ENCODE measurements at places on chromosomes 4 and X.

GRCh38 chrX:34063616-34064015 is 68.5 kb downstream of the FAM47A start:
- DNase-seq: no peak

GRCh38 chr4:87236861-87237260 is 16.4 kb upstream of the KLHL8 start:
- no peak for DNase-seq

GRCh38 chrX:102934624-102935023 is 2.4 kb upstream of the RAB40AL start:
- DNase-seq: peak; percentile 26

DNA sequence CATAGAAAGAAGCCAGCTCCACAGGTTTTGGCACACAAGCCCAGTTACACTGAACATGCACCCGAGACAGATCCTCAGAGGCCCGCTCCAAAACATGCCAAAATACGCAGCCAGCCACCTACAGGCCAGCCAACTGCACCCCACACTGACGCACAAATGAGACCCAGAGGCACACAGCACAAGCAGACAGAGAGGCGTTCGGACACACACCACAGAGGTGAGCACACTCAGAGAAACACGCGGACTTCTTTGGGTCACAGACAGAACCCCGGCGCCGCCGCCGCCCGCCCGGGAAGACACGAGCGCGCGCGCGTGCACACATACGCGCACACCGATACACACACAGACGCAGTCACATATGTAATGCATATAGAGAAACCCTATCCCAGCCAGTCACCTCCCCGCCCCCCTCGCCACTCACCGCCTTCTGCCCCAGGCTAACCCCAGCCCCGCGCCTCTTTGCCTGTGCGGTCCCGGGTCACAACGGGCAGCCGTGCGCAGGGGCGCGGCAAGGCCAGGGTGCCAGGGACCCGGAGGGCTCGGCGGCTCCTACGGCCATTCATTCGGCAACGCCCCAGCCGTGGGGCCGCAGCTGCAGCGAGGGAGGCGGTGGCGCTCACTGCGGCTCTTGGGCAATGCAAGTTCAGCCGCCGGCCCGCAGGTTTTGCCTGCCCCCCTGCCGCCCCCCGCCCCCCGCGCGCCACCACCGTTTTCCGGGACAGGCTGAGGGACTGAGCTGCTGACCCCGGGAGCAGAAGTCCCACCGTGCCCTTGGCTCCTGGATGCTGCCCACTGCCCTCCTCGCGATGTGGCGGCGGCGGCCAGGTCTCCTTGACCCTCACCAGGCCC is 553 bp downstream of the SEPTIN6 start:
- peak; percentile 51 for DNase-seq

DNA sequence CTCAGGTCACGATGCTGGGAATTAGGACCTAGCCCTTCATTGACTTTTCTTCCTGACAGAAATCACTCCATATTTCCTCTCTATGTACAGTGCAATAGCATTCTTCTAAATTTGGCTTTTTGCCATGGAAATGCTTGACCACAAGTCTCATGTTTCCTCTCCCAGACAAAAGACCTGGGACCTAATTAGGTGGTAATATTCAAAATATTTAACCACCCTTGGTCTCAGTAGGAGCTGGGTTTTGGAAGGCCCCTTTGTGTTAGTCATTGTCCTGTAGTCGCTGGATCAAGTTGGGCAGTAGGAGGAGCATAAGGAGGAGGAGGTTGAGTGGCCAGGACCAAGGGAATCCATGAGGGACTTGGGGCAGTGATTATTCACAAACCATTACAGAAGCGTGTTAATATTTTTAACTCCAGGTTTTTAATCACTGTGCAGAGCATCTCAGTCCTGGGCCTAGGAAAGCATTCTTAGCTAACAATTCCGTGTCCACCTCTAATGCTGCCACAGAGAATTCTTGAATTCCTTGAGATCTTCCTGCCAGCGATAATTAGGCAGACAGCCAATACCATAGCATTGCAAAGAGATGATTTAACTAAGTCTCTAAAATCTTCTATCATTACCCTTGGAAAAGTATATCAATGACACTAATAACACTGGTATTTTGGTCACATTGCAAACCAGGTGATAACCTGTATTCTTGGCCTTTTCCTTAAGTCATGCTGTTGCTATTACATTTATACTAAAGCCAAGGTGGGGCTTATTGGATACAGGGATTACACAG is 25.0 kb upstream of the SHROOM4 start:
- DNase-seq: no peak
